NCI-H187 (cell line): ENCODE measurements at places on chromosomes 11 and 22.

GRCh38 chr11:68099474-68100405 lies 21.4 kb downstream of the CHKA start:
- no peak for DNase-seq

DNA sequence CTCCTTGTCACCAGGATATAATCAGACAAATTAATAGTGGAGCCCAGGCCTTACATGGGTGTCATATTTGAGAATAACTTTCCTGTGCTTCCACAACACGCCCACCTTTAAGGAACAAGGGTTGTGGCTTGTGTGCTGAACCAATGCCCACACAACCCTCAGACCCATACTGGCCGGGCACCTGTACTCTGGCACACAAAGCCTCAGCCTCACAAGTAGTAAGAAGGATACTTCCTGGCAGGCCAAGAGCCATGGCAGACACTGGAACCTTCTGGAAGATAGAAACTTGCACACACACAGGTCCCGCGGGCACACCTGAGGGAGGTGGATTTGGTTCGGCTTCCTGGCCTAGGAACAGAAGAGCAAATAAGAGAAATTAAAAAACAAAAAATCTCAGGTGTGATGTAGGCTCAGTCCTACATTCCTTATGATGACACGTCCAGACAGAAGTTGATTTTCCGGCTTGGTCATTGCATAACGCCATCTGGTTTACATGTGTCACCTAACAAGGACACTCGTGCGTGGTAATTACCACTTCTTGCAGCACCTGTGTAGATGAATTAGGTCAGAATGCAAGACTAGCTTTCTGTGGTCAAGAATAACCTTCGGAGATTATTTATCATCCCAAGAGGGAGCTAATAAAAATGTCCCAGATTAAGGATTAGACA lies 5.8 kb upstream of the BRD1 start:
- DNase-seq = no peak

DNA sequence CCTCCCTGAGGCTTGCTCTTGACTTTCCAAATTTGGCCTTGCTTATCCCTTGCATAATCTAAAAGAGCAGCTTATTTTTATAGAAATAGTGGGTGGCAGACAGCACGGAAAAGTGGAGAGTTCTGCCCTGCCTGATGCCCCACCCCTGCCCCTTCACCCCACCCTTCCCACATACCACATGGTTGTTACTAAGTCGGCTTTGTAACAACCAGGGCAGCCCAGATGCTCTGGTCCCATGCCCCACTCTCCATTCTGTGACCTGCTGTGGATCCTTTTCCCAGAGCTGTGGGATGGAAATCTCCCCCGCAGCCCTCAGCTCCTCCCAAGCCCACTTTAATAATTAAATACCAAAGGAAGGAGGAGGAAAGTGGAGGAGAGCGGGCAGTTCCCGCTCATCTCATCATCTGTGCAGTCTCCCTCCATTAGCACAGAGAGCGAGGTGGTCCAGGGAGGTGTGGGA lies 10.9 kb downstream of the MRGPRF start:
- no peak for DNase-seq

GRCh38 chr11:129702410-129703398 lies 112.9 kb upstream of the TMEM45B start:
- no peak for DNase-seq

- DNase-seq = no peak
Observed at GRCh38 chr11:115126092-115126491, 378.1 kb downstream of the CADM1 start.

GRCh38 chr22:48276994-48277867 lies 1514.8 kb downstream of the TBC1D22A start:
- DNase-seq = no peak

DNA sequence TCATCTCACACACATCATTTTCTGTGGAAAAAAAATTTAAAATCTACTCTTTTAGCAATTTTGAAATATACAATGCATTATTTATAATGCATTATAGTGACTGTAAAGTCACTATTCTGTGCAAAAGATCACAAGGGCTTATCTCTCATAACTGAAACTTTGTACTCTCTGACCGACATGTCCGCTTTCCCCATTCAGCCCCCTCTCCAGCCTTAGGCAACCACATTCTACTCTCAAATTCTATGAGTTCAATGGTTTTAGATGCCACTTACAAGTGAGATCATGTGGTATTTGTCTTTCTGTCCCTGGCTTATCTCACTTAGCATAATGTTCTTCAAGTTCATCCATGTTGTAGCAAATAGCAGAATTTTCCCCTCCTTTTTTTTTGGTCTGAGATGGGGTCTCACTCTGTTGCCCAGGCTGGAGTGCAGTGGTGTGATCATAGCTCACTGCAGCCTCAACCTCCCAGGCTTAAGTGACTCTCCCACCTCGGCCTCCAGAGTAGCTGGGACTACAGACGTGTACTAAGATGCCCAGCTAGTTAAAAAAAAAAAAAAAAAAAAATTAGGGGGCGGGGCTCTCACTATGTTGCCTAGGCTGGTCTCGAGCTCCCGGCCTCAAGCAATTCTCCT lies 44.5 kb downstream of the SYN3 start:
- no peak for DNase-seq

DNA sequence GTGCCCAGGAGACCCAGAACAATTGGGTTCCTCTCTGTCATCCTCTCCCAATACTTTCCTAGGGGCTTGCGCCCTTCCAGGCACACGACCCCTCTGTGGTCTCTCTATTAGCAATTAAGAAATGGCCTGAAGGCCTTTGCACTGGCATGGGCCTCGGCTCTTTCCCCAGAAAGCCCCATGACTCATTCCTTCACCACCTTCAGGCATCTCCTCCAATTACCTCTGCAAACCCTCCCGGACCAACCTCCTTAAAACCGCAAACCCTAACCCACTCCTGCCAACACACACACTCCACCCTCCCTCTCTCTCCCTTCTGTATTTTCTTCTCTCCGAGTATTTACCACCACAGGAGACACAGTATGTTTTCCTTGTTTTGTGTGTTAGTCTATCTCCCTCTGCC lies 36.7 kb downstream of the LARGE1 start:
- no peak for DNase-seq

DNA sequence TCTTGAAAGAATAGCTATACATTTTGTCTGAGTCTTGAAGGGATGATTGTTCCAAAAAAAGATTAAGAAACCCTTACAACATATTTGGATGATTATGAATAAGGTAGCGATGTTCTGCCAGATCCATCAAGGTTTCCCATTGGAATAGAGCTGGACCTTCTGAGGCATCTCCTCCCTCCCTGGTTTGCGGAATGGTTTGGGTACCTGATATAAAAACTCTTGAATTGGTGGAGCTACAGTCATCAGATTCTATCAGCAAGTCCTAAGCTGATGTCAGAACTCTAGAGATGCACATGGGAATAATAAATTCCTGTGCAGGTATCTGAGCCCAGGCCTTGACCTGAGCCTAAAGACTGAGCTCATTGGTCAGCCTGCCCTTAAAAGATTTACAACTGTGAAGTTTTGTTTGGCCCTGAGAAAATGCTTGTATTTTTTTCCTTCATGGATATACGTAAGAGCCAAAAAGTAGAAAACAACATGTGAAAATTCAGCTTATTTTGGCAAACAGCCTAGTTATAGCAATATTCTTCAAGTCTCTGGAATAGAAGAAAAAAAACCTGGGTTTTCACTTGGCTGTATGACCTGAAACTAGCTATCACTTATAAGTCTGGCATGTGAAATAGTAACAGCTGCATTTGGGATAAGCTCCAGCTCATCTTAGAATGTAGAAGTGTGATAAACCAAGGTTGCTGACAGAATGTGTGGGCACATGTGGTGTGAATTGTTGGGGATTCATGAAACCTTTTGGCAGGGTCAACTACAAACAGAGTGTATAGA lies 265.7 kb upstream of the CTSC start:
- DNase-seq = no peak
